ENCODE measurements at places on chromosomes 2 and 18.
A peak's percentile ranks its signal among the peaks of the same experiment; 100 is the strongest.

DNA sequence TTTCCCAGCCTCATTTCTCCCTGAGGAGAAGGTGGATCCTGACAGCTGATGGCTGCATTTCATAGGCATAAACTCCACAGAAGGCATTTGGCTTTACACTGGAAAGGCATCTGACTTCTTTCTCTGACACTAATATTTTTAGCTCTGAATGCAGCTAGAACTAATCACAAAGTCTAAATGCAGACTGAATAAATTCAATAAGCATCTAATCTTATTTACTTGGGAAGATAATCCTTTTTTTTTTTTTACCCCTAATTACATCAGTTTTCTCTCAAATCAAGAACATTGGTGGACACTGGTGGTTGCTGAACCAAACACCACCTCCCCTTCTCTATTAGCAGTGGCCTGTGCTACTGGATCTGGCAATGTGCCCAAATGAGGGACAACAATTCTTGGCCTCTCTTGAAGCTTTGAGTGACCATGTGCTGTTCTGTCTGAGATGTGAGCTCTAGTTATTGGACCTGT lies 50.9 kb upstream of the CD226 start:
- DNase-seq = no peak

DNA sequence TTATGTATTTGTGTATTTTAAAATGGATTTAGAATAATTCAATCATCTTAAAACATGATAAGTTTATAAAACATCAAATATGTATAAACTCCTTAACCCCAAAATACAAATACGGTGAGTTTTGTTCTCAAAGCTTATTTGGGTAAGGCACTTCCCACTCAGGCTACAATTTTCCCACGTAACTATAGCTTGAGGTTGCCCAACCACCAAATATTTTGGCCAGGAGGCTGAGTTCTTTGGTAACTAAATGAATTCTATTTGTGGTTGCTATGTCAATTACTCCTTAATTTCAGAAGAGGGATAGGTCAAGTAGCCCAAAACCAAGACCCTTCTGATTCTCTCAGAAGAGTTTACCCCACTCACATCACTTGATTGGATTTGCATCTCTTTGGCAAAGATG lies 70.4 kb downstream of the MYL12B start:
- DNase-seq = peak; percentile 48

DNA sequence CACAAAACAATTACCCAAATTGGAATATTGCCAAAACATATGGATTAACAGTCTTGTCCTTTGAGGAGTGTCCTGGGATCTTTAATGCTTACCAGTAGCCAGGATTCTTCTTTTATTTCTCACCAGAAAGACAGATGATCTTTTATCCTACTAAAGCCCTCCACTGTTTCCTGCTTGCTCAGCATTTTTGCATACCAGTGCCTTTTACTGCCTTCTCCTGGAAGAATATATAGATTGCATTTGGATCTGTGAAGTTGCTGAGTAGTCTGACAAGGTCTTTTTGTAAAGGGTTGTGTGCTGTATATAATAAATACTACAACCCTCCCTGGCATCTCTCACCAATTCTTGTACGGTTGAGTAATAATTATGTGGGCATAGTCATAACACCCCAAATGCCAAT lies 652.2 kb downstream of the LRRTM4 start:
- DNase-seq = no peak

- no peak for DNase-seq
Measured at GRCh38 chr2:54680397-54681041, 42.9 kb upstream of the EML6 start.

DNA sequence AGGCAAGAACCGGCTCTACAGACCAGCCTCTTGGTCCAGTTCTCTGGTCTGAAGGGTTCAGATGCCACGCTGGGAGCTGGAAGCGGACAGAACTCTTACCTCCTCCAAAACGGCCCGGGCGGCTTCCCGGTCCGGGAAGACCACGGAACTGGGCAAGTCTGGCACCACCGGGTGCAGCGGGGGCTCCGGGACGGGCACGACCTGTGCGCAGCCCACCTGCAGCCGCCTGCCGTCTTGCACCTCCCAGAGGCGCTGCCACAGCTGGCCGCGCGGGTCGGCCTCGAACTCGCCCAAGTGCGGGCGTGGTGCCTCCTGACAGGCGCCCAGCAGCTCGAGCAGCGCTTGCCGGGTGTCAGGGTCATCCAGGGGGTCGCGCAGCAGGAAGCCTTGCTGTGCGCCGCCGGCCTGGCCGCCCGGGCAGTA lies 773 bp downstream of the CMPK2 start:
- no peak for DNase-seq

GRCh38 chr2:195531754-195532153 lies 125.3 kb upstream of the SLC39A10 start:
- no peak for DNase-seq

- peak; percentile 18 for DNase-seq
Measured at GRCh38 chr2:167264380-167264779, 376.1 kb downstream of the XIRP2 start.

DNA sequence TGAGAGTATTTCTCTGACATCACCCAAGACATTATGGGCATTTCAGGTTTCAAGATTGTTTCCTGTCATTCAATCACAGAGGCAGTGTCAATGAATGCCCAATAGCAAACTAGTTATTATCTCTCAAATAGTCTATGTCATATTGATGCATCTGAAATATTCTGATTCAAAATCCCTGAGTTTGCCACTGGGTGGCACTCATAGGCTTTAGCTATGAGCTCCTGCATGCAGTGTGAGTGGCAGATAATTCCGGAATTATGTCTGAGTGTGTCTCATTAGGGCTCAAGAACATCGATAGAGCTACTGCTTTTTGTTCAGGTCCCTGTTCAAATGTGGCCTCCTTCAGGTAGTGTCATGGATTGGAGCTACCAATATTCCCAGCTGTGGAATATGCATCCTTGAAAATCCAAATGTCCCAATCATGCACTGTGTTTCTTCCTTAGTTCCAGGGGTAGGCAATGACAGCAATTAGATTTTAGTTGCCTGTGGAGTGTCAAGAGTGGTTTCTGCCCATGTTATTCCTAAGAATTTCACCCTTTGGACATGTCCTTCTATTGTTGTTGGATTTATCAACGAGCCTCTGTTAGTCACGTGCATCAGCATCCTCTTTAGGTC lies 7.8 kb upstream of the OR6B3 start:
- peak; percentile 30 for DNase-seq

DNA sequence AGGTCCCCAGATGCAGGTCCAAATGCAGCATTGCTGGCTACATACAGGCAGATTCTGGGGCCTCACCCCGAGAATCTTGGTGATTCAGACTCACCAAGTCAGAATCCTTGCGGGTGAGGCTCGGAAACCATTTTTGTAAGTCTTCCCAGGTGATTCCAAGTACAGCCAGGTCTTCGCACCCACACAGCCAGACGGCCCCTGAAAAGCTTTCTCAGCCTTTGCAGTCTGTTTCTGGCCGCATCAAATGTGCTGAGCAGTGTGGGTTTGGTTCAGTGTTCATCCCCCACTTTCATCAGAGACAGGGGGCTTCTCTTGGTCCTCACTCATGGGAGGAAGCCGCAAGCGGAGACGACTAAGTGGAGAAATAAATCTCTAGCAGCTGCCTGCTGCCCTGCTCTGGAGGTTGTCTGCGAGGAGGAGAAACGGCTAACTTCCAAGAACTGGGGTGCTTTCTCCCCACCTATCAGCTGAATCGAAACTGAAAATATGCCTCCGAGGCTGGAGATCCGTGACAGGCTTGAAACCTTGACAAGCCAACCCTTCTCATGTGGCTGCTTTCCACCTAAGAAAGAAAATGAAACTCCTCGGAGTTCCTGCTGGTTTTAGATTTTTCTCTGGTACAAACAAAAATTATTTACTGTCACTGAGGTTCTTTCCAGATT lies 8.9 kb upstream of the TMEM185B start:
- no peak for DNase-seq

GRCh38 chr2:163734881-163735684 lies 725 bp downstream of the FIGN start:
- no peak for DNase-seq

- DNase-seq = no peak
Measured at GRCh38 chr18:48826271-48826670, 124.5 kb downstream of the SMAD7 start.

GRCh38 chr2:6788614-6789013 lies 77.1 kb downstream of the CMPK2 start:
- DNase-seq = no peak

GRCh38 chr2:238160206-238161129 lies 1.7 kb downstream of the ERFE start:
- DNase-seq = no peak

DNA sequence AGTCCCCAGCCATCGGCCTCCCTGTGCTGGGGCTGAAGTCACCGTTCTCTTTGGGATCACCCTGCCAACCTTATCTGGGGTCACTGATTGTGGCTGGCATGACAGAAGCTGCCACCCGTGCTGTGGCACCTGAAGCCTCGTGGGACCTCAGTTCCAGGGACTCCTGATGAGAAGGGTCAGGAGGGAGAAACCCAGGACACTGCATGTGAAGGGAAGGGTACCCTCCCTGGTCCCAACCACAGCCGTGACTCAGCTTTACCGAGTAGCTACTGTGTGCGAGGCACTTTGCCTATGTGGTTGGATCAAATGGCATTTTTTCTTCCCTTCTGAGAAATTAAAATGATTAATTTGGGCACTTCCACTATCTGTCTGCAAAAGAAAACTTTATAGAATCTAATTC lies 64.4 kb downstream of the SP110 start:
- DNase-seq = no peak

DNA sequence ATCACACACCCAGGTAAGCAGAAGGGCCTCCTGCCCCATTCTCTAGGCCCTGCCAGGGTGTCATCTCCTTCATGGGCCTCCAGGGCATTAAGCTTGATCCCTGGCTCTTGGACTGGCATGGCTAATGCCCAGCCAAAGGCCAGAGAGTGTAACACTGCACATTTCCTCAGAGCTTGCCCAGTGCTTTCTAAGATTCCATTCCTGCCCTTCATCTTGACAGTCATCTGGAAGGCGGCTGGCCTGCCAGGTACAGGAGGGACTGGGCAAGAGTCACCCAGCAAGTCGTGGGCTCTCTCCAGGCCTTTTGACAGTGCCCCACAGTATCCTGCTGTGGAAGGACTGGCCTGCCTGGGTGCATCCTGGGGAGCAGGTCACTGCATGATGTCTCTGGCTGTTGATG lies 268.9 kb downstream of the HAUS1 start:
- no peak for DNase-seq

DNA sequence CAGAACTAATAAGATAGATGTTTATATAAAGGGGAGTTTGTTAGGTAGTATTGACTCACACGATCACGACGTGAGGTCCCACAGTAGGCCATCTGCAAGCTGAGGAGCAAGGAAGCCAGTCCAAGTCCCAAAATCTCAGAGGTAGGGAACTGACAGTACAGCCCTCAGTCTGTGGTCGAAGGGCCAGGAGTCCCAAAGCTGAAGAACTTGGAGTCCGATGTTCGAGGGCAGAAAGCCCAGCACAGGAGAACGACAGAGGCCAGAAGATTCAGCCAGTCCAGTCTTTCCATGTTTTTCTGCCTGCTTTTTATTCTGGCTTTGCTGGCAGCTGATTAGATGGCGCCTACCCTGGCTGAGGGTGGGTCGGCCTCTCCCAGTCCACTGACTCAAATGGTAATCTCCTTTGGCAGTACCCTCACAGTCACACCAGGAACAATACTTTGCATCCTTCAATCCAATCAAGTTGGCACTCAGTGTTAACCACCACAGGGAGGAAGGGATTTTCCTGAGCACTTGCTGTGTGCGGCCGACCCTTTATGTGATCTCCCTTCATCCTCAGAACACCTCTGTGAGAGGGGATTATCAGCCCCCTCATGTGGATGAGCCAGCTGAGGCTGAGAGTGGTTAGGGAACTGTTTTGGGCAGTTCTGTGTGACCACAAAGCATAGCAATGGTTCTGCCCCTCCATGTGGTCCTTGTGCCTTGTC lies 78.3 kb downstream of the RNF144A start:
- DNase-seq = no peak

Measured in NCI-H226 (cell line).